Mesendoderm (in vitro differentiated cells): ENCODE measurements at places on chromosomes 4 and X.

DNA sequence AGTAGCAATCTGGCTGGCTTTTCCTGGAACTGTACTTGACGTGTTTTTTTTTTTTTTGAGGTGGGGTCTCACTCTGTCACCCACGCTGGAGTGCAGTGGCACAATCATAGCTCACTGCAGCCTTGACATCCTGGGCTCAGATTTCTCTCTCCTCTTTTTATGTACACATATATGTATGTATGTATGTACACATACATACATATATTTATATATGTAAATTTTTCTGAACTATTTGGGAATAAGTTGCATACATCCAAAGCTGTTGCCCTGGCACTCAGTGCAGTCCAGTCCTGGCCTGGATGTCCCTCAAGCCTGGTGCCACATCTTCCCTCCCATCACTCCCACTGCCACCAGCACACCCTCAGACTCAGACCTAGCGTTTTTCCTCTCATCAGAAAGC, 89.0 kb upstream of the SHISA3 start:
- no peak for DNase-seq

- DNase-seq, result peak; percentile 87
Observed at GRCh38 chr4:3324093-3324815, 31.4 kb downstream of the RGS12 start.

GRCh38 chrX:10433296-10433965, 187.0 kb downstream of the MID1 start:
- peak; percentile 32 for DNase-seq

DNA sequence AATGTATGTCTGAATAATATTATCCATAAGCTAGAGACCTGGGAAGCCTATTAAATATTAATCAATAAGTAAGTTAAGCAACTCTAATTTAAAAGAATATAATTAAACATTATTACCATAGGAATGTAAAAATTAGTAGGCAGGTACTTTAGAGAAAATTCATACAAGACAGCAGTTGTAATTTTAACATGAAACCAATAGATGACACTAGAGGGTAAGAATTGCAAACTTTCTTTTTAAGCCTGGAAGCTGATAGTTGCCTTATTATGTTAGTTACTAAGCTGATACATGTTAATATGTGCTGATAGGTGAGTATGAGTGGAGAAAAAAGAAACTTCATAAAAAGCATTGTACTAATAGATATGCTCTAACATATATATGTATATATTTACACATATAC, 1157.4 kb downstream of the FAM133A start:
- peak; percentile 27 for DNase-seq

DNA sequence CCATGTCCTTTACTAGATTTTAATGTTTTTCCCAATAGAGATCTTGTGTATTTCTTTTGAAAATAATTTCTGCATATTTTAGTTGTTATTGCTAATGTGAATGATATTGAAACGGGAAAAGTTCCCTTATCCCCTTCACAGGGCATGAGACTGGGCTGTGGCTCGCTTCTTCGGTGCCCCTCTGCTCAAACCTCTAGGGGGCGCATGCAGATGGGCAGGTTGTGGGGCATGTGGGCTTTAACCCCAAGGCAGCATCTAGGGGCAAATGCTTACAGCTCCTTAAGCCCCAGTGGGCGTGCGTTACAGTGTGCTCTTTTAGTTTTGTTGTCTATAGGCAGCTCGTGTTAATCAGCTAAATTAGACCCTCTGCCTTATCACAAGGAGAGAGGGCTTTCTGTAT, 194.7 kb downstream of the OPHN1 start:
- DNase-seq, result peak; percentile 27

DNA sequence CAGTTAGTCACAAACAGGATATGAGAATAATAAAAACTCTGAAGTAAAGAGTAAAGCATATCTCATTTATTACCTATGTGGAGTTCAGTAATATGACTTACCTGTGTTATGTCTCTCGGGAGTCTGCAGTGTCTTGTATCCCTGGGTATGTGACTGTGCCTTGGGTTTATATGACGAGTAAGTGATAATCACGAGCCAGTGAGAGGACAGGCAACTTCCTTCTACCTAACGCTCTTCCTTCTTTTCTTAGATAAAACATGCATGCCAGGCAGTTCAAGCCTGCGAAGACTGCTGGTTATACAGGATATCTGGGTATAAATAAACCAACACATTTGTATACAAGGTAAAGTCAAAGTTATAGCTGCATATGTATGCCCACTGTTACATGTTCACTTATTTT, at the start of gene HPGDS:
Gene HPGDS, minus strand, starts transcription at position 143 of the 400 bp plus-strand sequence. CDS start 8,207 bp downstream, outside the sequence.
- no peak for DNase-seq

DNA sequence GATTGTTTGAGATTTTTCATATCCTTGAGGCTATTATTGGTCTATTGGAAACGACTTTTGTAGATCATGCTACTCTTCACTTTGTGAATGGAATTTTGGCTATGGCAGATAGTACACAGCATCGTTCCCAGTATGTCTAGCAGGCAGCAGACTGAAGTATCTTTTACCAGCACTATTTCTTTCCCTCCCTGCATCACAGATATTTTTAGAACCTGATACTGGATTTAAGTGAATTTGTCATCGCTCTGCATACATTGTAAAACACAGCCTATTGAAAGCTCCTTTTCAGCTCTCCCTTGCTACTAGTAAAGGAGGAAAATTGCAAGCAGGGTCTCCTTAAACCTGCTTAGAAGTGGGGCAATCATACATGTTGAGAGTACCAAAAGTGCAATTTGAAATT, 133.6 kb downstream of the LUZP4 start:
- no peak for DNase-seq

DNA sequence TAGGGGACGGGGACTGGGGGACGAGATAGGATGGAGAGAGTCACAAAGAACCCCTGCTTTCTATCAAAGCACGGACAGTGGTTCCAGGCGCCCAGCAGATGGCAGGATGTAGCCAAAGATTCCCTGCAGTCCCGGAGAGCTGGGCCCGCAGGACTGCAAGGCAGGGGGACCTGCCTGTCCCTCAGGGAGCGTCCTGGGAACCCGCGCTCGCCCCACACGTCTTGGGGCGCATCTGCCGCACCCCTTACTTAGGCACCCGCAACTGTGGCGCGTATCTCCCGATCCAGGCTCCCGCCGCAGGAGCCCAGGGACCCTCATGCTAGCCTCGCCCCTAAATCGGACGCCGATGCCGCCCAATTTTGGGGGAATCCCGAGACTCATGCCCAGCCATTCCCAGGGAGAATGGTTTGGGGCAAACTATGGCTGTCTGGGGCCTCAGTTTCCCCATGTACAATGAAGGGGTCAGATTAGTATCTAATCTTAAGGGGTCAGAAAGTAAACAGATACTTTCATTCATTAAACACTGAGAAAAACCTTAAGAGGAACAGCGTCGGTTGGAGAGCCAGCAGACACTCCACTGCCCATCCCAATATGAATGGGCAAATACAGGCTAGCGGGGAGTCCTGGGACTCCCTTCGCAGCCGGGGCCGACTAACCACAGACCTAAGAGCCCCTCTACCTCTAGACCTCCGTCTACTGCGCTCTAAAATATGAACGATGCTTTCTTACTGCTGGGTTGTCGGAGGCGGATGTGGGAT, 581 bp upstream of the STK32B start:
- peak; percentile 89 for DNase-seq
